Tongue (tissue), 3 donors: ENCODE measurements at places on chromosomes 3 and 15.

GRCh38 chr15:91209318-91209717 lies 109.3 kb downstream of the SV2B start:
- DNase-seq, result no peak

- DNase-seq, result no peak
Observed at GRCh38 chr15:48888191-48888590, 10.3 kb downstream of the EID1 start.

DNA sequence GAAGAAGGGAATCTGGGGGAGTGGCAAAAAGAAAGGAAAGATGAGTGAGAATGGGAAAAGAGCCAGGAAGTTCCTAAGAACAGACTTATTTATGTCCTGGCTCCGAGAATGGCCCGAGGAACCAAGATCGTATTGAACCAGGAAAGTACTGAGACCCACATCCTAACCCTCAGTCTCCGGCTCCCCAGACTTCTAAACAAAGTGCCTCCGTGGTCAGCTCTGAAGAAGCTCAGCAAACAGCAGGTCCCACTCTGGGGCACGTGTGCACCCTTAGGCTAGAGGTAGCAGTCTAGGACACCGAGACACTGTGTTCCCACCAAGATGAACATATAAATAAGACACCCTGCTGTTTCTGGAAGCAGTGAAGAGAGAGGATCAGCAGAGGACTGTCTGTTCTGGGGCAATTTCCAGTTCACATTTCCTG lies 307.4 kb downstream of the NTRK3 start:
- DNase-seq, result peak; percentile 72

GRCh38 chr3:194857469-194858113 lies 171.9 kb downstream of the FAM43A start:
- DNase-seq, result peak; percentile 30

DNA sequence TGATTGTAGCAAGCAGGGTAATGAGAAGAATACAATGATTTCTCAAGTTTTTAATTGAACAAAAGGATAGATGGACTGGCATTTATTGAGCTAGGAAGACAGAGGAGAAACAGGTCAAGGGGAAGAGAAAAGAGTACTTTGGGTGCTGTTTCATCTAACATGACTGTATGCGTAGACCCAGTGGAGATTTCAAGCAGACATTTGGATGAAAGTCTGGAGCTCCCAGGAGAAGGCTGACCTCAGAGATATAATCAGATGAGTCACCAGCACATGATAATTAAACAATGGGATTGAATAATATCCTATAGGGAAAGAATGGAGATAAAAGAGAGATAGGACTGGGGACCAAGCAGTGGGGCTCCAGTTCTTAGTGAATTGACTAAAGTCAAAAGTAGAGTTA lies 194.9 kb downstream of the ARRDC4 start:
- no peak for DNase-seq

- peak; percentile 45 for DNase-seq
Observed at GRCh38 chr3:14784087-14784681, 34.6 kb upstream of the FGD5 start.

DNA sequence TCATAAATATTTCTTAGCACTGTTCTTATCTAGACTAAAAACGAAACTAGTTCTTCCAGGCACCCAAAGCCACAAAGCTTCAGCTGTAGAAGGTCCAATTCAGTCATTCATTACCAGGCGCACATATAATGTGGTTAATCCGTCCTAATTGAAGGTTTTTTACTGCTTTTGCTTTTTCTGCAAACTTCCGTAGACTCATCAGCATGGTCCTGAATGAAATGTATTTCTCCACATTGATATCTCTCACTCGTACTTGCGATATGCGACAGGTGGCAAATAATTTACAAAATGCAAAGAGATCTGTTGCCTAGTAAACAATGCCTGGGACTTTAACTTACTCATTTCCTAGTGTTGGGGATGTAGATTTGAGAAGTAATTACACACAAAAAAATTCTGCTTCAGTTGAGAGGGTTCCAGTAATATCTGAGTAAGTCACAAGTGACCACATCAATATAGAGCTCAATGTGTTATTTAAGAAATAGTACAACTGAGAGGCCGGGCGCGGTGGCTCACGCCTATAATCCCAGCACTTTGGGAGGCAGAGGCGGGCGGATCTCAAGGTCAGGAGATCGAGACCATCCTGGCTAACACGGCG lies 75.0 kb upstream of the MBNL1 start:
- DNase-seq, result no peak

- DNase-seq, result no peak
Observed at GRCh38 chr3:58531956-58532355, 5.0 kb downstream of the ACOX2 start.

DNA sequence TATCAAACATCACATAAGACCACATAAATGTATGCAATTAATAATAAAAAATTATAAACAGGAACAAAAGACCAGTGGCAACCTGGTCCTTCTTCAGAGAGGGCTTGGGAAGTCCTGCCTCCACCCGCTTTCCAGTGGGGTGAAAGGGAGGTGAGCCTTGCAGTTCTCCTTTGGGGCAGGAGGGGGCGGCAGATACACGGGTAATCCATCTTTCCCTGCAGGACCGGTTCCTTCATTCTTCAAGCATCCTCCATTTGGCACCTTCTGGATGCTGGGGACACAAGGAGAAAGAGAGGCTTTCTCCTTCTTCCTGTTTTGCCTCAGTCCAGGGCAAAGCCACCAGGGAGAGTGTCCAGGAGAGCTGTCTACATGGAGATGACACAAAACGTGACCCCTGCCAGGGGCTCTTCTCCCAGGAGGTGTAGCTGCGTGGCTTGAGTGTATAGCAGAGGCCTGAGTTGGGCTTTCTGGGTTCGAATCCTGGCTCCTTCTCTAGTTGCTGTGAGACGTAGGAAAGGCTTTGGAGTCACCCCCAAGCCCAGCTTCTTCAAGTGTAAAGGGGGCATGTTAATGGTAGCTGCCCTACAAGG lies 23.2 kb downstream of the RPLP1 start:
- DNase-seq, result peak; percentile 91

GRCh38 chr15:101537483-101538080 lies 48.1 kb upstream of the PCSK6 start:
- no peak for DNase-seq

- no peak for DNase-seq
Observed at GRCh38 chr15:33204926-33205325, 10.4 kb upstream of the FMN1 start.

DNA sequence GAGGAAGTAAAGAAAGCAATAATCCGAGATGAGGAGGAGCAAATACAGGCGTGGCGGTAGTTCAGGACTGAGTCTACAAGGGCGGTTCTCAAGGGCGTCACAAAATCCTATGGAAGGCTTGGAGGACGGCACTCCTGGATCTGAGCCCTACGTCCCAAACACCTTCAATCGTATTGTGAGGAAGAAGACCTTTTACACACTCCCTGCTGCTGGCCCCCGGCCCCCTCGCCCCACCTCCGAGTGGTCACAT lies 747 bp downstream of the PLD1 start:
- peak; percentile 70 for DNase-seq

- DNase-seq, result no peak
Observed at GRCh38 chr3:114418107-114418506, 124.3 kb downstream of the TIGIT start.

GRCh38 chr15:25689592-25689991 lies 173.5 kb downstream of the ATP10A start:
- DNase-seq, result no peak

- peak; percentile 83 for DNase-seq
Observed at GRCh38 chr3:186053954-186054791, 54.7 kb downstream of the ETV5 start.

DNA sequence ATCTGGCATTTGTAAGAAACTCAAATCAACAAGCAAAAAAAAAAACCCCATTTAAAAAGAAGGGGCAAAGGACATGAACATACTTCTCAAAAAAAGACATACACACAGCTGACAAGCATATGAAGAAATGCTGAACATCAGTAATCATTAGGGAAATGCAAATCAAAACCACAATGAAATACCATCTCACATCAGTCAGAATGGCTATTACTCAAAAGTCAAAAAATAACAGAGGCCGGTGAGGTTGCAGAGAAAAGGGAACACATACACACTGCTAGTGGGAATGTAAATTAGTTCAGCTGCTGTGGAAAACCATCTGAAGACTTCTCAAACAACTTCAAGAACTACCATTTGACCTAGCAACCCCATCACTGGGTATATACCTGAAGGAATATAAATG lies 199.4 kb upstream of the THBS1 start:
- no peak for DNase-seq

DNA sequence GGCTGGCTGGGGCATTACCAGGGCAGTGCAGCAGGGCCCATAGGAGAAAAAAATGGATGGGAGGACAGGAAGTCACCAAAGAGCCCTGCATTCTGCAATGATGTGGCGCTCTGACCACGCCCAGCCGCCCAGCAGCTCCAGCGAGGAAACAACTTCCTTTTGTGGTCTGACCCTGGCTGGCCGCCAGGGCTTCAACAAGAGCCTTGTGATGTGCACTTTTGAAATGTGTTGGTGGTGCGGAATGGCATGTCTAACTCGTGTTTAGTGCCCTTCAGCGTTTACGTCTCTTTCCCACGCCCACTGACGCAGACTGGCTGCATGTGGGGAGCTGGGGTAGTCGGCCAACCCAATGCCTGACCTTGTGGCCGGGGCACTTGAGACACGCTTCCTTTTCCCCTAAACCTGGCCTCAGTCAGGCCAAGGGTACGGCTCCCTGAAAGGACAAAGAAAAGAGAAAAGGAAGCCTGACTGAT lies 81.9 kb upstream of the CTNNB1 start:
- DNase-seq, result peak; percentile 82

DNA sequence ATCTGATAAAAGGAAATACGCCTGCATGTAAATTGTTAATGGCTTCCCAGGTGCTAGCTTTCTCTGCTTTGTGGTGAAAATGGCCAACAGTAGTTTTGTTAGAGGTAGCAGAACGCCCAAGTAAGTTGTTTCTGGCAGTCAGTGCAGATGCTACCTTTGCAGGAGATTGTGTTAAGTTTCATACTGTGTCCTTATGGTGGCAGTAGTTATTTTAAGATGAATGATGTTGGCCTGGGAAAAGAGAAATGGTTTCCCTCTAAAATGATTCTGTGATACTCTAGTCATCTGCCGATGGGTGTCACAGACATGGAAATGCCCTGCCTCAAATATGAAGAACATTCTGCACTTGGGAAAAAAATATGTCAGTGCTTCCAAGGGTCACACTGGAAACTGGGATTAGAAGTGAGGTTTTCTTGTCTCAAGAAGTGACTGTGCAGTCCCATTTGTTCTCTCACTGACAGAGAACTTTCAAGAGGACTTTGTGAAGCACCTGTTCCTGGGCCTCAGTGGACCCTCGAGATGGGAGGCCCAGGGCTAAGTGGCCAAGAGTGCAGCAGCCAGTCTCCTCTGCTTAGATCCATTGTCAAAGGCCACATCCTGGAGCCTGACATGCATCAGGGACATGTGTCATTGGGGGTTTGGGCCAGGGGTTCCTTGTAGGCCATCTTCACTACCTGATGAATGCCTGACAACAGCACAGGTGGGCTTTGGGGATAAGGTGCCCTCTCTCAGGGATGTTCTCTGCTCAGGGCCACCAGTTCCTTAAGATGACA lies 393.3 kb downstream of the CACNA2D3 start:
- DNase-seq, result peak; percentile 8

GRCh38 chr15:75739791-75740190 lies 27.1 kb upstream of the CSPG4 start:
- no peak for DNase-seq

DNA sequence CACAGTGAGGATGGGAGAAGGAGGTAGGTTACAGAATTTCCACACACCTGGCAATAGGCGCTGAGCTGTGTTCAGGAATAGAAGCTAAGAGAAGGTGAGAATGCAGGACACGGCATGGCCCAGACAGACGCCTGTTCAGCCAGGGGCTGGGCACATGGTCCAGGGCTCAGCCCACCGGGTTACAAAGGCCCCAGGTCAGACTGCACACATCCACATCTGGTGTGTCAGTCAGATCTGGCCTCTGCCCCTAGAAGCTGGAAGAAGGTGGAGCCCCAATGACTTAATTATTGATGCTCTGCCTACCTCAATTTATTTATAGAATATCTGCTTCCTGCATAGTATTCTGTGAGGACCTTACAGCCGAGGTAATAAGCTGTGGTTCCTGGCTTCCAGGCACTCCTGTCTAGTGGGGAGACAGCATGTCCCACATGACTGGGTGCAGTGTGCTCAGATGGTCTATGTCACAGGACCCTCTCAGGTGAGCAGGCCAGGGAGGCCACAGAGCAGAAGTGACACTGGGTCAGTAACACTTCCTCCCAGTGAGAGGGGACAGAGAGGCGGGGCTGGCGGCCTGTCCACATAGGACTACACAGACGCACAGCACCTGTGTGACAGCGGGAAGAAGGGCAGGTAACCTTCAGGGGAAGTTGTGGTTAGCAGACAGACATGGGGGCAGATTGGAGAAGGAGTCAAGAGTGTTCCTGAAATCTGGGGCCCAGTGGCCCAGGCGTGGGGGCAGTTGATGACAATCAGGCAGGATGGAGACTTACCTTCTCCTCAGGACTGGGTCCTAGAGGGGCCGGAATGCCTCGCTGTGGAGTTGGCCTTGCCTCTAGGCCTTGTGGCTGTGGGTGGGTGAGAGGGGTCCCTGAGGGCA lies 38.6 kb upstream of the PLXNA1 start:
- no peak for DNase-seq

DNA sequence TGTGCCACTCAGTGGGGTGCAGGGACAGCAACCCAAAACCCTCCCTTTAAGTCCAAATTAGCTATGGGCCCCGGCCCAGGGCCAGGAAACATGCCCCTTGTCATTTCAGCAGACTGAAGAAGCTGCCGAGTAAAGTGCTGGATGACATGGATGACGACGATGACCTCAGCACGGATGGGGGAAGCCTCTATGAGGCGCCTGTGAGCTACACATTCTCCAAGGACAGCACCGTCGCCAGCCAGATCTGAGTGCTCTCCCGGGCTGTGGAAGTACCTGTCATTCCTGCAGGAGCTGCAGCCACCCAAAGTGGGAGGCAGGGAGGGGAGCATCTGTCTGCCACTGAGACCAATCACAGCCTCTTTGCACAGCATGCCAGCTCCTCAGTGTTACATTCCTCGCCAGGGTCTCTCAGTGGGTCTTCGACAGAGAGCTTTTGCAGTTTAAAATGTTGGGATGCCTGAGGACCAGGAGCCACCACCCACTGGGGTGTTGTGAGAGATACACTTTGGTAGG lies 44.4 kb upstream of the MYZAP start:
- no peak for DNase-seq

DNA sequence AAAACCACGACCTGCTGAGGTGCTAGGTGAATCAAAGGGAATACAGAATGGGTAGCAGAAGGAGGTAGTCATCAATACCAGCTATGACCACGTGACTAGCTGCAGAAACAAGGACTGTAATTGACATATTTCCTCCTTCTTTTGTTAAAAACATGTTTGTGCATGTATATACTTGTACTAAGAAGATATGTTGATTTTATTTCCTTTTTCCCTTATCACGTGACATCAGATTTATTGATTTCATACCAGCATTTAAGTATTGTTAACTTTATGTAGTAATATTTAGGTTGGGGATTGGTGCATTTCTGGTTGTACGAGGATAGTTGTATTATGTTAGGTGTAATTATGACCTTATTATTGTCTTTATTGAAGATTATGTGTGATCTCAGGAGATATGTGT lies 36.2 kb downstream of the PEX5L start:
- DNase-seq, result no peak

- no peak for DNase-seq
Observed at GRCh38 chr15:72156928-72157327, 38.7 kb downstream of the SENP8 start.

- peak; percentile 82 for DNase-seq
Observed at GRCh38 chr3:136562026-136562425, 190.2 kb downstream of the STAG1 start.
